ENCODE measurements at places on chromosomes 11 and 22. TPM values are rescaled to one million over a fixed set of nuclear protein-coding genes. Genes with fewer than 3 reads are reported as not detected.

DNA sequence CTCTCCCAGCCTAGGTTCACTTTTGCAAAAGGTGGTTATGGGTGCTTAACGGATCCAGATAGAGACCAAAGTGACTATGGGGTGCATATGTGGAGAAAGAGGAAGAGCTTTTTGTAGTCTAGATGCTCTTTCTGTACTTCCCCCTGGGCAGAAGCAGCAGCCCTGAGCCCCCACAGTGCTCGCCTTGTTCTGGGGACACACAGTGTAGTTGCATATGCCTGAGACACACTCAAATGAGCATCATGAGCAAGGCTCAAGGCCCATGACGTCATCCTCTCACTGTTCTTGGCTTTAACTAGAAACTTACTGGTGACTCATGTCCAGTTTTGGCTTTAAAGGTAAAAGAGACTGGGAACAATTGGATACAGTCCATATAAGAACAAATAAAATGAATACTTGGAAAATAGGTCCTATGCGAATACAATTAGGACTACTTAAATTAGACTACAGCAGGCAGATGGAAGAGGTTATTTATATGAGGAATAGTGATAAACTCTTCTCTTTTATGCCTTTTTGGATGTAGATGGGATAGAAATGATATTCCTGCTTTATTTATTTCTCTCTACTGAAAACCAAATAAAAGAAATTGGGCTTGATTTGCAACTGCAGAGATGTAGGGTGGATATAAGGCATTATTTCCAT is 20.1 kb upstream of the PEX26 start:
- DNase-seq = peak; percentile 92

TFIP11 gene
- total RNA-seq = 30.2 TPM

DNA sequence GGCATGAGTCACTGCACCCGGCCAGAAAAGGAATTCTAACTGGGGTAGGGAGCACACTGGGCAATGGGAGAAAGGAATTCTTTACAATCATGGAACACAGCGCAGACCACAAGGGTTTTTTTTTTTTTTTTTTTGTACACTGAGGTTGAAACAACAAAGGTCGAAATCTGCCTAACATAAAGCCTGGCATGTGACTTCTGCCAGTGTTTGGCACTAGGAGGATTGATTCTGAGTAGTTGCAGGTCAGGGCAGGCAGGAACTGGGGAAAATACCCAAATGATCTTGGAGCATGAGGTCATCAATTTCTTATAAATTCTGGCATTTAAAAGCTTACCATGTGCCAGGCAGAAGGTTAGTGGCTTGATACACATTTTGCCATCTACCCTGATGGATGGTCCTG is 202.0 kb upstream of the SNX19 start:
- no peak for DNase-seq

CCDC87 gene
- 0.13 TPM for total RNA-seq

MPEG1 gene
- total RNA-seq = not detected

DNA sequence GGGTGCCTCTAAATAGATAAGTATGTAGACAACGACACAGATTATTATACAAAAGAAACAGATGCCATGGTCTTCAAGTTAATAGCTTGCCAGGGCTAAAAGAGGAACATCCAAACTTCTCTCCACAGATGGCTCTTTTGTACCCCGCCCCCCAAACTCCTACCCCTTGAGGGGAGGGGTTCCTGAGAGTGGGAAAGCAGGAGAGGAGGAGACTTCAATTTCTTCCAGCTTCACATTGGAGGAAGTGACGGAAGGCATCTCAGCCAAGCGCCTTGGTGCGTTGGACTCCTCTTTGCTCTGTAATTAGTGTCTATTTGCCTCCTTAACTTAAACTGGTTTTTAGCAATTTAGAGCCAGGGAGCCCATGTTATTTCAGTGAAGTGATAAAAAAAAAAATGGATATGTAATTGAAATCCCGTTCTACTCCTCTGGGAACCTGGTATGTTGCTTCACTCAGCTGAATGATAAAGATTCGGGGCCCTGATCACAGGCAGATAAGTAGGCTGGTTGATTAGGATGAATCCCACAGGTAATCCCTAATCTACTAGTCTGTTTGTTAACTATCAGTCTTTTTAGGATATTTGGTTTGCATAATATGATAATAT is 580.9 kb upstream of the CADM1 start:
- no peak for DNase-seq

XKR3 gene
- total RNA-seq = not detected

ROM1 gene
- total RNA-seq = 2.9 TPM
